ENCODE measurements at places on chromosomes 4 and X. TPM values are rescaled to one million over a fixed set of nuclear protein-coding genes. Genes with fewer than 3 reads are reported as not detected.
A peak's percentile ranks its signal among the peaks of the same experiment; 100 is the strongest.

- DNase-seq: no peak
These were observed 123.6 kb upstream of the RBPJ start for GRCh38 chr4:26197018-26197779.

The DCAF8L2 gene
- total RNA-seq: not detected

DNA sequence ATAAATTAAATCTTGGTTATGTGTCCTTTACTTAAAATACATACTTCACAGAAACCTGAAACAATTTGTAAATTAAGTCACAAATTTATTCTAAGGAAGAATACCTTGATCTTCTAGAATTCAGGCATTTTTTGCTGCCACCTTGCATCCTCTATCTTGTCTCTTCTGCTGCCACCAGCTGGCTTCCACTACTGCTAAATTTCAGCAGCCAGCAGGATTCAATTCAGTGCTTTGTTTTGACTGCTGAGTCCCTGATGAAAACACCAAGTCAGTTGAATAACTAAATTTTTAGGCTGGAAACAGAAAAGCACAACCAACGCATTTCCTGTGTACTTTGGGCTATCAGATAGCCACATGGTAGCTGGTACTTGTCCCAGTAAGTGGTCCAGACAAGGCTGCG lies 2.4 kb upstream of the MBTPS2 start:
- peak; percentile 31 for DNase-seq

The ATP8A1 gene
- total RNA-seq: 174 TPM

The ZNF141 gene
- total RNA-seq: 61.7 TPM

GRCh38 chrX:39502486-39502885 lies 595.3 kb downstream of the BCOR start:
- DNase-seq: no peak

The ADH7 gene
- total RNA-seq: not detected

The NPY5R gene
- 4.5 TPM for total RNA-seq

The SSX2 gene
- total RNA-seq: not detected

The GAGE13 gene
- total RNA-seq: not detected

DNA sequence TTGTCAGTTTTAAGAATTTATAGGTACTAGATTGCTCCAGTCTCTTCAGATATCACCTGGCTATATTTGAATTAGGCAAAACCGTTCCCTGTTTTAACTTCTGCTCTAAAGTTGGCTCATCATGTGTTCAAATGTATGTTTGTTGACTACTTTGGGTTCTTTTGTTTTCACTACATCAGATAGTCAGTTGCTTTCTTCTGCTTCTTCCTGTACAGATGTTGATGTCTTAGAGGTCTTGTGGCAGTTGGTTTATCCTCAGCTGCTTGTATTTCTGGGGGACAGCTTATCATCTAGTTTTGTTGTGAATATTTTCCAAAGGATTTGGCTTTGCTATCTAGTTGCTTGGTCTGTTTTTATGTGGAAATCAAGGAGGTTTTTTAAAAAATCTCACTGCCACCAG lies 28.0 kb downstream of the TBC1D19 start:
- DNase-seq: no peak

The RLIM gene
- 70.9 TPM for total RNA-seq

The CRMP1 gene
- total RNA-seq: 278 TPM

The PSAPL1 gene
- not detected for total RNA-seq

- DNase-seq: no peak
These were observed 236.1 kb downstream of the MGST2 start for GRCh38 chr4:139901531-139902320.

DNA sequence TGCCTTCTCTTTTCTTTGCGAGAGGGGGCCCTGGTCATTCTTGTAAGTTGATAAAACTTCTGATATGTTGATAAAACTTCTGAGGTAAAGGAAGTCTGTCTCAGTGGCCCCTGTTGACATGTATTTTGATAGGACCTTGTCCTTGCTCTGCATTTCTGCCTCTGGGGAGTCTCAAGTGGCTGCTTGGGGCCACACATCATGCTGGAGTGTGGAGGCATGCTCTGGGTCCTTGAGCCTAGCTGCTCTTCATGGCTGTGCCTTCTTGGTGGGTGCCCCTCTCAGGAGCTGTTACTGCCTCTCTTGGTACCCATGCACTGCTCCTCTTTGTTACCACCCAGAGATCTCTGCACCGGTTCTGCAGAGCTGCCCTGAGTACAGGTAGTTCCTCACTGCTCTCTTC lies 14.2 kb downstream of the NSD2 start:
- no peak for DNase-seq

The LGI2 gene
- total RNA-seq: 5.5 TPM

The GPAT3 gene
- 0.27 TPM for total RNA-seq

DNA sequence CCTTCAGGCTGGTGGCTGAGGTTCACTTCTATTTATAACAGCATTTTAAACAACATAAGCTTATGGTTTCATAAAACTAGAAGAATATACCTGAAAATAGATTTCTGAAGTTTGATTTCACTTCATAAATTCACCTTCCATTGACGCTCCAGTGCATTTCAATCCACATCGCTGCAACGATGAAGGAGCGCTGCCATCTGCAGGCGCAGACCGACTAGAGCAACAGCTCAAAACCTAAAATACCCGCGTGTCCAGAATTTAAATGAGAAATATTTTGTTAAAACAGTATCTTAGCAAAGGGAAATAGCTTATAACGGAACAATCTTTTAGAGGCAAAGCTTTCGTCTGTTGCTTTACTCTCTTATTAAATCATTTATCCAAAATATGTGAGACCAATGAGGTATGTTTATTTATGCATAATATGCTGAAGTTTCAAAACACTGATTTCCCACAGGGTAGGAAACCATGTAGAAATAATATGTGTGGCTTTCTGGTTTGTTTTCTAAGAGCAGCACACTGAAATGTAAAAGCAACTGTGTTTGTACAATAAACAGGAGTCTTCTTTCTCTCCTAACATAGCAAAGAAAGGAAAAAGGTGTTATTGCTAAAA lies 816.4 kb upstream of the FRG1 start:
- DNase-seq: no peak

DNA sequence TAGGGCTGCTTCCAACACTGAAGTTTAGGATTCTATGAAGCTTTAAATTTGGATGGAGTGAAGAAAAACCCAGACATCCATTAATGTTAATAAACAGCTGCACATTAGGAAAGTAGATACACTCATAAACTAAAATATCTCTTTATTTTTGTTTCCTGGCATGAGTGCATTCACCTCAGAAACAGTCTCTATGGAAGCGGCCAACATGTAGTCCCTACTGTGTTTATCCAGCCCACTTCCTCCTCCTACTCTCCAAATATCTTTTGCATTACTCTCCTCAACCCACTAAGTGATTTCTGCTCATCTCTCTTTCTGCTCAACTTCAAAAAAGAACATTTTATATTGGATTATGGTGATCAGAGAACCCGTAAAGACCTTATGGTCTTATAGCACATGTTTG lies 180.3 kb upstream of the MXRA5 start:
- no peak for DNase-seq

The SPP1 gene
- total RNA-seq: 196 TPM

GRCh38 chrX:10360116-10360515 lies 203.3 kb downstream of the CLCN4 start:
- peak; percentile 68 for DNase-seq

DNA sequence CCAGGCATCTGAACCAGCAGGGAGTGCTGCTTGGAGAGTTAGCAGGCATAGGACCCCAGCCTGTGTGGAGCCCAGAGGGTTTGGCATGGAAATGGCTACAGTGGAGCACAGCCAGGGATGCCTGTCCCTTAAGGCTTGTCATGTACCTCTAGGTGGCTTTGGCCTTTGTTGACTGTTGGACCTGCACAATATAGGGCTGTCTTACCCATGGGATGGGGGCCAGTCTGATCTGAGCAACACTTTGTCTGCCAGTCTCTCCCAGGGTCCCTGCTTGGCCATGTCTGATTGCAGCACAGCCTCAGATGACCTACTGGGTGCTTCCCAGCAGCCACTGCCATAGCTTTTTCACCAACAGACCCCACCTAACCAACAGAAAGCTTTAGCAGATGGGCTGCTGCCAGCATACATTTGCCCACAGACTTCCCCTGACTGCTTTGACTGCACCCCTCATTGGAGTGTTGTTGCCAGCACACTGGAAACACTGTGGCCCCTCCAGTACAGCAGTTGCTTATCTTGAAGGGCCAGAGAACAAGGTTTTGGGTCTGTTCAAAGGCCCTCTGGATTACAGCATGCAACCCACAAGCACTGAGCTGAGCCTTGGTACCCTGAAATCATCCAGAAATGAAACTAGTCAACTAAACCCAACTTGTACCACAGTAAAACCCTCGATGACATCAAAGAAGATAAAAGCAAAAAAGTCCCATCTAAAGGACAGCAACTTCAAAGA lies 22.1 kb downstream of the ANAPC10 start:
- DNase-seq: no peak

- peak; percentile 3 for DNase-seq
These were observed 5.1 kb upstream of the GABRQ start for GRCh38 chrX:152632445-152633097.

- no peak for DNase-seq
These were observed 1.4 kb upstream of the SMR3A start for GRCh38 chr4:70359115-70359661.

GRCh38 chrX:13533726-13534125 lies 35.7 kb upstream of the EGFL6 start:
- no peak for DNase-seq

Measured in cerebellum (tissue), 4 donors.